ENCODE measurements at places on chromosomes 6 and 20.

DNA sequence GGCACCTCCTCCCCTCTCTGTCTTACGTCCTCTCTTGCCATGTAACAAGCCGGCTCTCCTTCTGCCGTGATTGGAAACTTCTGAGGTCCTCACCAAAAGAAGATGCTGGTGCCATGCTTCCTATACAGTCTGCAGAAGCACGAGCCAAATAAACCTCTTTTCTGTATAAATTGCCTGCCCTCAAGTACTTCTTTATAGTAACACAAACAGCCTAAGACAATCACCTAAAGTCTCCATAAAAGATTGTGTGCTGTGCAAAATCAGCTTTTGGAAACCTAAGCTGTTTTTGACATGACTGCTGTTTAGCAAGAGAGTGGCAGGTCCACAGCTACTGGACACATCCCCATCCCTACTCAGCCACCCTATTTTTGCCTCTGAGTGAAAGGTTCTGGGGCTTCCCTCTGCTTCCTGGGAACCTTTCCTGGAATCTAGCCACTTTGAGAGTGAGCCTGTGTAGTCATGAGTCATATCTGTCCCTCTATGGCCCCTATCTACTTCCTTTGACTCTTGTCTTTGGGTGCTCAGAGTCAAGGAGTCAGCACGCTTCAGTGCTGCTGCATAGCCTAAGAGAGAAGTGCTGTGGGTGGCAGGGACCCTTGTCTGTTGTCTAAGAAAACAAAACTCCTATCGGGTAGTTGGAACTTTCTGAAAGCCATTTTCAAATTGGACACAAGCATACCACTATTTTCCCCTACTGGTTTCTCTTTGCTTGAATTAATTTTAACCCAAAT is 110.0 kb downstream of the PPP1R14C start:
- DNase-seq: no peak

- DNase-seq: no peak
These were observed 81.4 kb downstream of the IRAK1BP1 start for GRCh38 chr6:78948785-78949184.

DNA sequence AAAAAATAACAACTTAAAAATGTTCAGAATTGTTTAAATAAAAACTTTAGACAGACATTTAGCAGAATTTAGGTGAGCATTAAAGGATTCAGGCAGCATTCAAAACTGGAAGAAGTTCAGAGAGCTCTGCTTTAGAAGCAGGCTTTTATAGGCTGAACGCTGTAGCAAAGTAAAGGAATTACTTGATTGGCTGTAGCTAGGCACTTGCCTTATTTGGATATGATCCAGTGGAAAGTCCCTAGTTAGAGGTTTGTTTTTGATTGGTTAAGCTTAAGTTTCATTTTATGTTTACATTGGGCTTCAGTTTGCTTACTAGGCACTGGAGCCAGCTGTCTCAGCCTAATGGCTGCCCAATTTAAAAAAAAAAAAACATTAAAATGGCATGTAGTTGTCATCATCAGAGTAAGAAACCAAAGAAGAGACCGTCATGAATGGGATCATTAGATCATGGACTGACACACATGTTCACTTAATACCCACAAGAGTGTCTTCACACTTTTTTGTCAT is 65.1 kb downstream of the CBFA2T2 start:
- DNase-seq: no peak

DNA sequence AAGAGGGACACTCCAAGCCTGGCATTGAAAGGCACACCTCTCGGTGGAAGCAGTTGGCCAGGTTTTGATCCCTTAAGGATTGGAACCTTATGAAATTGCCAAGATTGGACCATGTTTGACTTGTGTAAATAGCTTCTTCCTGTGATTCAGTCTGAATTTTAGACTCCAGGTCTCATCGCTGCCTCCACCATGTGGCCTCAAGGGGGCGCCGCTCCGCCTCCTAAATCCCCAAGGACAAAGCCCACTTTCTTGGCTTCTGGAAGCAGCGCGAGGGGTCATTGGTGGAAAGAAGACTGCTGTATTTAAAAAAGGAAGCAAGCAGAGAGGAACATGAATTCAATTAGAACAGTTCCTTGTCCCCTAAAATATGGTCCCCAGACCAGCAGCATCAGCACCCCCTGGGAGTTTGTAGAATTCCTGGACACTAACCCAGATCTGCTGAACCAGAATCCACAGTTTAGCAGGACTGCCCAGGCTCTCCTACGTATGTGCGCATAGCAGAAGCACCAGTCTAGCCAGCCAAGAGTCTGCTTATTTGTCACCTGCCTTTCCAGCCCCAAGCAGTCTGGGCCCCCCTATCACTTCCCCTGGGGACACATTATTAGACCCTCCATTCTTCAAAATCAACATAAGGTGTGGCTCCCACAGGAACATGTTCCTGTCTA is 108.5 kb downstream of the LY86 start:
- no peak for DNase-seq

DNA sequence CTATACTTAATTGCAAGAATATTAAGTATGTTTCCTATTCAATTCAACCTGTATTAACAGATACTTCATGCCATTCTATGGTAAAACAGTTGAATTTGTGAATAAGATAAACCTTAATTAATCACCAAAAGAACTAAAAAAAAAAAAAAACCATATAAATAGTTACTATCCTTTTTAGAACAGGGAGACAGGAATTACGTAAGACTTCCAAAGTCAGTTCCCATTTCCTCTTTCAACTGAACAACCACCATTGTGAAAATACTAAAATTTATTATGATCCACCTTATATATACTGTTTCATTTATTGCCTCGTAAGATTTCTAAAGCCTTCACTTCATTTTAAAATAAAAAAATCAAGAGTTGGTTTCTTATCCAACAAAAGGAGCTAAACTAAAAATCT is 9.4 kb downstream of the CCNC start:
- DNase-seq: no peak

GRCh38 chr6:167720456-167721285 is 106.0 kb upstream of the AFDN start:
- no peak for DNase-seq

- DNase-seq: no peak
These were observed 626.1 kb upstream of the ID4 start for GRCh38 chr6:19210849-19211590.

DNA sequence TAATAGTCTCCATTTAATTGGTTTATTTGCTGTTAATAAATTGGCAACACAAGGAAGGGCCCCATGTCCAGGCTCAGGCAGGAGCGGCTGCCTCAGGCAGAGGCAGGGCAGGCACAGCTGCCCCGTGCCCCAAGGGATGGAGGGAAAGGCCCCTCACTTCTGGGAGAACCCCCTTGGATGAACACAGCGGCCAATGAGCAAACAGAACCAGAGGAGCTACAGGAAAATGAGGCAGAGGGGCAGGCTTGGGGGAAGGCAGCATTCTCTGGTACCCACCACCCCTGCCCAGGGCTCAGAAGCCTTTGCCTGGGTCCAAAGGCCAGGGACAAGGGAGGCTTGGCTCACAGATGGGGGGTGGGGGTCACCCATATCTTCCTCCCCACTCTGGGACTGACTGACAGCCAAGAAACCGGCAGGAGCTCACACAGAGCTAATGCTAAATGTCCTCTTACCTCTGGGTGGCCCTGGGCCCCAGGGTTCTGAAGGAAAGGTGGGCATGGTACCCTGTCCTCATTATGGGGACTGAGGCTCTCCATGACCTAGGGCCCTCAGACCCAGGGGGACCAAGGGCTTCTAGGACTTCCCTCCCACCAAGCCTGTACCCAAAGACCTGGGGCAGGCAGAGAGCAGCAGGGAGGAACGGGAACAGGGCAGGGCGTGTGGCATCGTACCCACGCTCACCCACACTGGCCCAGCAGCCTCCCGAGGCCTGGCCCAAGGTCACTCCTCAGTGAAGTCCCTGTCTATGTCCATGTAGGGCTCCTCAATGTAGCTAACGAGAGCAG is 47.0 kb downstream of the MYH7B start:
- DNase-seq: peak; percentile 41

DNA sequence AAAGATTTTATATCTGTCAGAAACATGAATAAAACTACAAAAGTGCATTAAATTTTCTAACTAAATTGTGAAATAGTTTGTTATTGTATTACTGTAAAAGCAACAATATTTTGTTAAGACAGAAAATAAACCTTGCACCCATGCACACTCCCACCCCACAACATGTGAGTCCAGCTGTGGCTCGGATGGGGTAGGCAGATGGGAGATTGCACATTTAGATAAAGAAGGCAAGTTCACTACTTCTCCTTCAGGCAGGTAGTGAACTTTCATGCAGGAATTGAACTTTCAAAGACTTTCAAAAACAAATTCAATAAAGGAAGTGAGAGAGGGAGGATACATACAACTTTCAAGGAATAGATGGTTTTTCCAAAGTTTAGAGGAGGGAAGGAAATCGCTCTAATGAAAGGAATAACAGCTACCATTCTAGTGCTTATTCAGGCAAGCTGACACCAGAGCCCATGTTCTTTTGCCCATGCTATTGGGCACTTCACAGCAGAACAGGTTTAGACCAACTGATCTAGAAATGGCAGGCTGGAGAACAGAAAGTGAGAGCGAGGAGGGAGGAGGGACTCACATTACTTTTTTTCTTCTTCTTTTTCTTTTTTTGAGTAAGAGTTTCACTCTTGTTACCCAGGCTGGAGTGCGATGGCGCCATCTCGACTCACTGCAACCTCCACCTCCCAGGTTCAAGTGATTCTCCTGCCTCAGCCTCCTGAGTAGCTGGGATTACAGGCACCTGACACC is 28.5 kb downstream of the SF3B5 start:
- DNase-seq: no peak

GRCh38 chr6:146545581-146545980 is 1.9 kb downstream of the RAB32 start:
- DNase-seq: no peak

GRCh38 chr20:35318502-35319157 is 26.4 kb upstream of the FAM83C start:
- no peak for DNase-seq

GRCh38 chr20:51076786-51077685 is 54.1 kb upstream of the KCNG1 start:
- DNase-seq: no peak

- DNase-seq: no peak
These were observed 121.1 kb downstream of the CENPW start for GRCh38 chr6:126461045-126461444.

DNA sequence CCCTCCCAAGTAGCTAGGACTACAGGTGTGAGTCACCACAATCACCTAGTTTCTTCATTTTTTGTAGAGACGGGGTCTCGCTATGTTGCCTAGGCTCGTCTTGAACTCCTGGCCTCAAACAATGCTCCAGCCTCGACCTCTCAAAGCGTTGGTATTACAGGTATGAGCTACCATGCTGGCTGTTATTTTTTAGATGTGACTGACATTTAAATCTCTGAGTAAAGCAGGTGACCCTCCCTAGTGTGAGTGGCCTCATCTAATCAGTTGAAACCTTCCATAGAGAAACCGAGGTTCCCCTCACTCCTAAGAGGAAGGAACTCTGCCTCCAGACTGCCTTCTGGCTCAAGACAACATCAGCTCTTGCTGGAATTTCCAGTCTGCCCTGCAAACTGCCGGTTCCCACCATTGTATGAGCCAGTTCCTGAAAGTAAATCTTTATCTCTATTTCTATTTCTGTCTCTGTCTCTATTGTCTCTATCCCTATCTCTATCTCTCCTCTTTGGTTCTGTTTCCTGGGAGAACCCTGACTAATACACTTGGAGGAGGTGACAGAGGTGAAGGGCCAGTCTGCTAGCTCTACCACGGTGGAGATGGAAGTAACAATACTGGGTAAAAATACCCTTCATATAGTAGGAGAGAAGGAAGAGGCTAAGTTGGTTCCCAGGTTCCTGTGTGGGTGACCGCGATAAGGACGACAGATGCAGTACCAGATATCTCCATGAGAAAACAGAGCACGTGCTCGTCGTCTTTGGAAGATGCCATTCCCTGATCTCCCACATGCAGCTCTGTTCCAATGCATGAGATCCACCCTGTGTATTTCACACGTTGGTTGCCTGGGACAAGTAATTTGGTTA is 81.0 kb downstream of the MYB start:
- no peak for DNase-seq

GRCh38 chr6:165960695-165961094 is 207.0 kb downstream of the TBXT start:
- no peak for DNase-seq

- DNase-seq: no peak
These were observed 376.3 kb downstream of the RNGTT start for GRCh38 chr6:88587150-88587520.

GRCh38 chr6:14128746-14129145 is 11.2 kb downstream of the CD83 start:
- no peak for DNase-seq

GRCh38 chr6:113654396-113654795 is 202.7 kb upstream of the MARCKS start:
- no peak for DNase-seq

DNA sequence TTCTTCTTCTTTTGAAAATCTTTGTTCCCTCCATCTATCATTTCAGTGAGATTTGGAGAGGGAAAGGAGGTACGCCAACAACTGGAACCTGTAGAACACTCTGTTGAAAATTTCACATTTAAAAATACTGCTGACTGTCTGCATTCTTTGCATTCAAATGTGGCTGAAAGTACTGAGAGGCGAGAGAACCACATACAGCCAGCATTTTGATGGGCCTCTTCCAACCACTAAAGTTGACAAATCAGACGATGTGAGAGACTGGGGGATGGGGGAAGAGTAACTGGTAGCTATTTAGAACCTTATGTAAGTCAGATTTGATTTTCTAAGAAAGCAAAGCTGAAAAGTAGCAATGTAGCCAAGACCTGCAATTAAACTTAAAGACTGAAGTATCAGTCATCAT is 77.5 kb downstream of the FKBP5 start:
- no peak for DNase-seq

DNA sequence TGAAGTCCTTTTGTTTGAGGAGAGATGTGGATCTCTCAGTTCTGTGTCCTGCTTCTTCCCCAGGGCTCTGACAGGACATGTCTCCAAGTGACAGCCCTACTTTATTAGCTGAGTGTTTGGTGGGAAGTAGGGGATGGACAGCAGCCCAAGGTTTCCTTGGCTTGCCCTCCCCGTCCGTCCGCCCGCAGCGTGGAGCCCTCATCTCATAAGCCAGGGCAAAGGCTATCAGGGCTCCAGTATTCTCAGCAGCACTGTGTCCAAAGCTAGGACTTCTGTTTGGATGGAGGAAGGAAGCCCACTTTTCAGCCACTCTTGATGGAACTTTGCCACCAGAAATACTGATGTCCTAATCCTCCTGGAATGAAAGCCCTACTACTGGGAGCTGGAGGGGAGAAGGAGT is 13.6 kb downstream of the CDC5L start:
- DNase-seq: no peak

DNA sequence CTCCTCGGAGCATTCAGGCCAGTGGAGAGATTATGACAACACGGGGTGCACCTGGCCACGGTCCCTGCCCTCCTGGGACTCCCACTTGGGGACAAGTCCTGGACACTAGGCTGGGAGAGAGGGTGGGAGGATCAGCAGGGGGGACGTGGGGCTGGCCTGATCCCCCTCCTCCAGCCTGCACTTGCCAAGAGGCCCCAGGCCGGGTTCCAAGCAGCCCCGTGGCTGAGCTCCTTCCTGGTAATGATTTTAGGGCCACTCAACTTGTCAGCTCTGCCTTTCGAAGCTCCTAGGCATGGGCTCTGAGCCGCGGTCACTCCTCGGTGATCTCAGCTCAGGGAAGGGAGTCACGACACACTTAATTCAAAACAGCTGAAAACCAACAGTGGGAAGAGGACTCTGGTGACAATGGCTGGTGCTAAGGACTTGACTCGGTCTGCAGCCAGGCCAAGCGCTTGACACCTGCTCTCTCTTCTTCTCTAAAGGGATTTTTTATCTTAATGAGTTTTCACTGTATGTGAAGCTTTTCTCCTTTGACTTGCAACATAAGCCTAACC is 161.7 kb downstream of the BMP7 start:
- DNase-seq: no peak
